Hematopoietic multipotent progenitor cell treated with erythropoietin and hydrocortisone succinate and interleukin-3 and kit ligand, for 4 days (in vitro differentiated cells): ENCODE measurements at places on chromosomes 6 and 20.
A peak's percentile ranks its signal among the peaks of the same experiment; 100 is the strongest.

- DNase-seq, result no peak
These were observed 170.7 kb upstream of the SLC24A3 start for GRCh38 chr20:19041787-19042186.

GRCh38 chr20:22584922-22585785 lies 782 bp upstream of the FOXA2 start:
- DNase-seq, result no peak

- DNase-seq, result no peak
These were observed 980.0 kb downstream of the EYS start for GRCh38 chr6:64727075-64727474.

DNA sequence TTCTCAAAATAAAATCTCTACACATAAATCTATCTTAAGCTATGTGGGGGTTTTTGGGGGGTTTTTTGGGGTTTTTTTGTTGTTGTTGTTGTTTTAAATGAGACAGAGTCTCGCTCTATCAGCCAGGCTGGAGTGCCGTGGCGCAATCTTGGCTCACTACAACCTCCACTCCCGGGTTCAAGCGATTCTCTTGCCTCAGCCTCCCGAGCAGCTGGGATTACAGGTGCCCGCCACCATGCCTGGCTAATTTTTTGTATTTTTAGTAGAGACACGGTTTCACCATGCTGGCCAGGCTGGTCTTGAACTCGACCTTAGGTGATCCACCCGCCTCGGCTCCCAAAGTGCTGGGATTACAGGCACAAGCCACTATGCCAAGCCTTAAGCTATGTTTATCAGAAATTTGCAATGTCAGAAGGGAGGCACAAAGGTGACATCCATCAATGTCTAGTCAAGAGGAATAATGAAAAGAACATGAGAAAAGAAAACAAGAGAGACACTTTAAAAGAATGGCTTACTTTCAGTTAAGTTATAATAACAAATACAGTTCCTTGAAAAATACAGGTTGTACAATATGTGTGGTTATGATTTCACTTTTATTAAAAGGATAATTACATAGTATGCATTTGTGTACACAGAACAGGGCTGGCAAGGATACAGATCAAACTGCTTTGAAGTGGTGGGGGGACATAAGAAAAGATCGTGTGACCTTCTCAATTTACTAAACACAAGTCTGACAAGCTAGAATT lies 28.6 kb downstream of the SLC23A2 start:
- peak; percentile 13 for DNase-seq
